ENCODE measurements at places on chromosomes 5 and 9.

- DNase-seq, result no peak
Measured at GRCh38 chr5:11062397-11062796, 301.4 kb upstream of the DAP start.

DNA sequence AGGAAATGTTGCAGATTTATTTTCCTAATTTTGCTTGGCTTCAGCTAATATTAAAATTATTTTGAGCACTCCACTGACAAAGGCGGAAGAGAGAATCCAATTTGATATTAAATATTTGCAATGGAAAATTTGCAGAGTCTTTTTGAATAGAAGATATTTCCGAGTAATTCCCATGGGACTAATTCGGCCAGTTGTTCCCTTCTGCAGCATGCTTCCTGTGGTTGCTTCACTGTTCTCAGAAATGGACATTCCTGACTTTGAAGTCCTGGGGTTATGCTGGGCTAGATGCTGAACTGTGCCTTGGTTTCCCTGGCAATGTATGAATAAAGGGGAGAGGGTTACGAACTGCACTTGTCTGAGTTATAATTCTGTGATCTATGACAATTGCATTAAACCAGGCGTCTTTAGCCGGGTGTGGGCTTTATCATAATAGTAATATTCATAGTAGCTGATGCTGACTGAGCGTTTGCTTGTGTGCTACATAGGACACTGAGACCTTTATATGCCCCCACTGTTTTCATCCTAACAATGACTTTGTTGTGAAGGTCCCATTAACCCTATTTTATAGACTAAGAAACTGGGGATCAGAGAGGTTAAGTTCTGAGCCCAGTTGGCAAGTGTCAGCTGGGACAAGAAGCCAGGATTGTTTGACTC lies 114.5 kb upstream of the SPRY4 start:
- no peak for DNase-seq

- no peak for DNase-seq
Measured at GRCh38 chr5:89275066-89275855, 392.3 kb upstream of the MEF2C start.

DNA sequence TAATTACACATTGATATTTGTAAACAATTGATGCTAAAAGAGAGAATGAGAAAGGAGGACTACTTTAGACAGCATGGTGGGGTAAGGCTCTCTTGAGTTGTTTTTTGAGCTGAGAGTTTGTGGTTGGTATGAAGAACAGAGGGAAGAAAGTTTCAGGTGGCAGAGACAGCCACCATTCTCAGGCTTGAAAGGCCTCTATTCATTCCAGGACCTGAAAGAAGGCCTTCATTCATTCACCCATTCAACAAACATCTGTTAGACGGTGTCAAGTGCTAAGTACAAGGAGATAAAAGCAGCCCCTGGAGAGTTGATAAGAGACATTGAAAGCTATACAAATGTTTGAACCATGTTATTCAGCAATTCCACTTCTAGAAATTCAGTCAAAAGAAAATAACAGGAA lies 21.7 kb upstream of the ADAM19 start:
- DNase-seq, result no peak

- DNase-seq, result no peak
Measured at GRCh38 chr9:2262386-2263071, 247.4 kb downstream of the SMARCA2 start.

DNA sequence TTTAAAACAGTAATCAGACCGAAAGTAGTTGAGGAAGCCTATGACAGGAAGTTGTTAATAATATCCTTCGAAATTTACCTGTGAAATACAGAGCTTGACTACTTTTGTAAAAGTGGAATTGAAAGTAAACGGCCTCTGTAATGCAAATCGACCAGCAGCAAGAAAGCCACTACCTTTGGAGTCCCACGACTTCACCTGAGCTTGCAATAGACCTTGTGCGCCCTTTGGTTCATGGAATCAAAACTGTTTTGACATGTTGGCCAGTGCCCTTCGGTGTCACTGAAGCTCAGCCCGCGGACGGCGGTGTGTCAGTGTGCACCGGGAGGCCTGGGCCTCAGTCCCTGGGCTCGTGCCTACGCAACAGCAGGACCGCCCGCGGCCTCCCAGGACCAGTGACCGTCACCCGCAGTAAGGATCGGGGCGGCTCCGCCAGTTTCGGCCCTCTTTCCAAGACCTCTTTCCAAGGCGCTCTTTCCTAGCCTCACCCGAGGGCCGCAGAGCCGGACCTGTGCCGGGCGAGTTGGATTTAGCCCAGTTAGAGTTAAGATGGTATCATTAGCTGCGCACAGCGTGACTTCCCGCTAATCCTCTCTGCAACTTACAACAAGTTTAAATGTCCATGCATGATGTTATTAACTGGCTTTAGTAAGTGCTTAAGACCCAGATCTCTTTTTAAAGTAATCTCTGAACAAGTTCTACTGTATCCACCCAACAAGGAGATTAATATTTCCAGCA lies 223.3 kb downstream of the MEF2C start:
- no peak for DNase-seq

GRCh38 chr5:76999451-76999850 lies 30.8 kb upstream of the AGGF1 start:
- no peak for DNase-seq

GRCh38 chr5:172142709-172143215 lies 45.3 kb downstream of the STK10 start:
- DNase-seq, result no peak

DNA sequence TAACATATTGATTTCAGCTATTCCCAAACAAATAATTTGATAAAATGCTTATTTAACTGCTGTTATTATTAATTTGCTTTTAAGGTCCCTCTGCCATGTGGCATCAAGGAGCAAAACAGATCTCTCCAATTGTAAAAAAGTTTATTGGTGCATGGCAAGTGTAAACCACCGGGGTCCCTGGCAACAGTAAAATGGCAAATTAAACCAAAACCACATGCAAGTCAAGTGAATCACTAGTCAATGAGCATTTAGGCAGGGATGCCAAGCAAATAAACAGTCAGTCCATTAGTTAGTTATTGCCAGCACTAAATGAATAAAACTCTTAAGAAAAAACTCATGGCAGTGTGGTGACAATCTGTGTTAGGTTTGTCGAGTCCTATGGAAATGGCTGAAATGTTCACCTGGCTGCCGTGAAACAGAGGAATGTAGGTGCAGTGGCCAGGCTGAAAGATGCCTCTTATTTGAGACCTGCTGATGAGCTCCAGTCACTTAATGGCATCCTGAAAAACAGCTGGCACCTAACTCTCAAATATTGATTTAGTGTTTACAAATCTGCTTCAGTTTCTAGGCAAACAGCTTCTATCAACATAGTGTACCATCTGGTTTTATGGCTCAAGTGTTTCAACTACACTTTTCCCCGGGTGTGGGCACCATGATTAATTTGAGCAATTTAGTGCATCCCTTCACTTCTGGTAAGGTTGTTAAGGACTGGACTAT lies 296.5 kb upstream of the ITGA1 start:
- peak; percentile 69 for DNase-seq

DNA sequence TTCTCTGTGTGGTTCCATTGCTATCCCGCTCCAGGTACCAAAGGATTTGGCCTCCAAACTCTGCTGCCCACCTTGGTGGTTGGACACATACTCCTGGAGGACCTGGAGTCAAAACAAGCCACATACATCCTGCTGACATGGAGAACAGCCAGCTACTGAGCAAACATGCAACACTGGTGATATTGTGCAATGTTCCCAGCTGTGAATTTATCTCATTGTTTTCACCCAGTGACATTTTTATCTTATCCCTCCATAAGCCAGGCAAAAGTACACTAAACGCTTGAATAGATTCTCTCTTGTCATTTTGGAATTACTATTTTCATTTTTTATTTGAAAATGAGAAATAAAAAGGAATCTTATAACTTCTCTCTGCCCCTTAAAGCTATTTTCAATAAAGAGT lies 11.1 kb upstream of the CTSL start:
- no peak for DNase-seq

DNA sequence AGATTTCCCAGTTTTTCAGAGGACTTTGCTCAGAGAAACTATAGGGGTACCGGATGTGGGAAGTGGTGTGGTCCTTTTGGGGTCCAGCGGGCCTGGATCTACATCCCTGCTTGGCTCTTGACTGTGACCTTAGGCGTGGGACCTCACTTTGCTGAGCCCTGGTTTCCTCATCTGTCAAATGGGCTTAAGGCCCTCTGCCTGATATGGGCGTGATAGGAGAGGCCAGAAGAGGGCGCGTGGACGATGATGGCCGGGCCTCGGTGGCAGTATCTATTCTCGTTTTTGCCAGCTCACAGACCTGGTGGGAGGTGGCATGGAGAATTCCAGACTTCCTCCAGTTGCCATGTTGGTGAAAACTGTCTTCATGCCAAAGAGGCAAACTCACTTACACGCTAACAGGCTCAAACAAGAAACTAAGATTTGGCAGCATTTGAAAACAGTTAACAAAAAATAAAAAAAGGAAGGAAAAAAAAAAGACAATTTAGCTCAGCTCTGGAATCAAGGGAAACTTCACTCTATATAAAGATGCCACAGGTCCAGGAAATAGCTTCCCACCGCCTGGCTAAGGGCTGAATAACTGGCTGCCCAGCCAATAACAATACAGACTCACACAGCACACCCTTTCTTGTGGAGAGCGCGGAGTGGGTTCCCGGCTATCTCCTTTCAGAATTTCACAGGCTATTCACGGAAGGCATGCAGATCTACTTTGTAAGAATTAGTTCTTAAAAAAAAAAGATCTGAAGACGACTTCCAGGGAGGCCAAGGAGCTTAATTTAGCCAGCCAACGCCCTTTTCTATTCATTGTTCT lies 1.7 kb downstream of the SH3PXD2B start:
- no peak for DNase-seq

DNA sequence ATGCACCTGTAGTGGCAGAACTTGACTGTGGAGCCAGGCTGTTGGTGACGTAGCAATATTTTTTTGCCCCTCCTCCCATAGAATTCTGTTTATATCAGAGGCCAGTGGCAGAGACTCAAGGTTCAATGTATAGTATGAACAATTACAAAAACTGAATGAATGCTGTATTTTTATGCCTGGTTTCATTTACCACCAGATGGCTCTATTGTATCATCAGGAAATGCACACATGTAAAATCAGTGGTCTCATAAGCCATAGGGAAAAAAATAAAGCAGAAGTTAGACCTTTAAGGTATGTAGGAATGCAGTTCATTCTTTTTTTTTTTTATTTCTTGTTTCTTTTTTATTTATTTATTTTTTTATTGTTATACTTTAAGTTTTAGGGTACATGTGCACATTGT lies 43.6 kb downstream of the CCDC192 start:
- no peak for DNase-seq

GRCh38 chr9:76218117-76218885 lies 175.9 kb downstream of the RFK start:
- DNase-seq, result no peak

DNA sequence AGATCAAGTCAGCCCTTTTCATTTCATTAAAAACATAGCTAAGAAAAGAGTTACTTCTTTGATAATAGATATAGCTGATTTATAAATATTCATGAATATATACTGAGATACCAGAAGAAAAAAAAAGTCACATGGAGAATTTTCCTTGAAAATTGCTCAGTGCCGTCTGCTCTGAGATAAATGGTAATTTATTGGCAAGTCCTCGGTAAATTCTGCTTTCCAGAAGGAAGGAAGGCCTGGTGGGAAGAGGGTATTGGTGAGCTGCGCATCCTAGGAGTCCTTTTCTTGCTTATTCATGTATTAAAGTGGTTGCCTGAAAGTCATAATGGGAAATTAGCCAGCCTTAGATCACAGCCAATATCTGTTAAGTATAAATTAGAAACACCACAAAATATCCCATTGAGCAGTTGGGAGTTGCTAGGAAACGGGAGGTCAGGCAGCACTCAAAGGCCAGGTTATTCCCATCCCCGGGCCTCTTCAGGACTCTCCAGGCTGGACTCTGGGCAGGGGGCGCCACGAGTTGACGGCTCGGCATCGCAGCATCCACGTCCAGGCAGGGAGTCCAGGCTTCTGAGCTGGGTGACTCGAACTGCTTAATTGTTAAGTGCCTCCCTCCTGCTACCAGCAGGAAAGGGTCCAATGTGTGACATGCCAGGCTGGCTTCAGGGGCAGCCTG lies 116.7 kb upstream of the RETREG1 start:
- DNase-seq, result no peak

DNA sequence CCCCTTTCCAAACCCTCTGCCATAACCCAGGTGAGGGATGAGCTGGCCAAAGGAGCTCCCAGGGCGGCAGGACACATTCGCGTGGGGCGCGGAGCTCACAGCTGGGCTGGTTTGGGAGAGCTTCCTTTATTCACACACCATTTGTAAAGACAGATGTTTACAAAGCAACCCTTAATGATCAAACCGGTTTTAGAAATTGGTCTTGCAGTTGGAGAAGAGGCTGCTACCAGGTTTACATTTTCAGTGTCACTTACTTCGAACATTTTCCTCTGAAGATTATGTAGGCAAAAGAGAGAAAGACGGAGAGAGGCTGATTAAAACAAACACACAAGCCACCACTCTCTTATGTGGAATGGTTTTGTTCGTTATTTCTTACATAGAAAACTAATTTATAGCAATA lies 648.7 kb downstream of the IRX1 start:
- no peak for DNase-seq

DNA sequence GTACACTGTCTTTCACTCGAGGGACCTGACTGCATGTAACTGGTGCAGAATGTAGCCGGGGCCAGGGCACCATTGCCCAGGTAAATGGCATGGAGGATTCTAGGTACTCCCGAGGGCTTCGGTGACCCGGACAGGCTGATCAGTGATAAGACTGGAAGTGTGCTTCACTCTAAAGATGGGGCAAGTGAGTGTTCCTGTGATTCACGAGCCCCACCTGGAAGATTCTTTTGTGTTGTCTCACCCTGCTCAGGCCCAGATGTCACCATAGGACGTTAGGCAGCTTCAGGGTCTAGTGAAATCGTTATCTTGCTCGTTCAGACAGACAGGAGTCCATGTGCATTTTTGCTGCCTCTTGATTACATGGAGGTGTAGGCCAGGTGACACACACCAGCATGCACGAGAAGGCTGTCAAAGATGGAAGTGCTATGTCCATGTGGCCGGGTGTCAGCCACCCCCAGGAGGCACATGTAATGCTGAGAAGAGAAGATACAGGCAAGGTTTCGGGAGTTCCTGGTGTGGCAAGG lies 73.9 kb downstream of the WNK2 start:
- no peak for DNase-seq

DNA sequence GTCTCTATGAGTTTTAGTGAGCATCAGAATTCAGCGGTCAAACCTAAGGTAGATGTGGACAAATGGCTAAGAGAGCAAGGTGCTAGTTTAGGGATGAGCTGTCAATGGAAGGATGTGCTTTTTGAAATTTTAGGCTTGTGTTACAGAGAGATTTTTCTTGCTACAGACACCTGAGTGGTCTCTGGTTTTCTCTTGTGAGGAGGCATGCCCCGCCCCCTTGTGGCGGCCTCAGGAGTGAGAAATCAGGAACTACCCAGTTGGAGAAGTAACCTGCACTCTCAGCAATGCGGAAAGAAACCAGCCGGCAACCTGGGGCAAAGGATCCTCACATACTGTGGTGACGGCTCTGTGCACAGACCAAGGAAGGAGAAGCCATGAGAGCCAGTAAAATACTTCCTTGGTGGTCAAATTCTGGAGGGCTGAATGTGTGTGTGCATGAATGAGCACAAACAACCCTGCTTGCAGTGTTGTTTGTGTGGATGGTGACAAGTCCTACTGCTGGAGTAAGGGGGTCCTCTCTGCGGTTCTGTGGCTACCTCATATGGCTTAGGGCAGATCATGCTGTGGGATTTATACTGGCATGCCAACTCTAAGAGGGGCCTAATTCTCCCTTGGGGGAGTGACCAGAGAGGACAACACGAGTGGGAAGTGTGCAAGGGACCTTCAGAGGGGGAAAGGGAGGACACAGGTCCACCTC lies 16.7 kb upstream of the HSD17B4 start:
- DNase-seq, result no peak

- peak; percentile 15 for DNase-seq
Measured at GRCh38 chr5:21236971-21237427, 1249.0 kb upstream of the CDH18 start.

All from NCI-H1417 treated with DMSO at 0.1 percent for 48 hours (cell line).